ENCODE measurements at places on chromosomes 7 and 10.

DNA sequence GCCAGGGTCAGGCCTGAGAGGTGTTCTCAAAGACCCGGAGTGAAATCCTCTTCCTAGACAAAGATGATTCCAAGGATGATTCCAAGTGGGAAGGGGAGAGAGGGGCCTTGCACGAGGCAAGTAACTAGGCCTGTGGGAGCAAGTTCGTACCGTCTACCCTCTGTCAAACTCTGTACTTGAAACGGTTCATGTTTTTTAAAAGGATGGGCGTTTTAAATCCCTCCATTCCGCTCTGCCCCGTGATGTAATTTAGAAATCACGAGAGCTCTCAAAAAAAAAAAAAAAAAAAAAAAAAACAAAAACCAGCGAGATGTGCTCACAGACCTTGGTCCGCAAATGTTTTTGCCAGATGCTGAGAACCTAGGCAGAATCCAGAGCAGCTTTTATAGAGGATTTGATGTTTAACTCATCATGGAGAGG is 114.7 kb upstream of the CARD11 start:
- no peak for DNase-seq

DNA sequence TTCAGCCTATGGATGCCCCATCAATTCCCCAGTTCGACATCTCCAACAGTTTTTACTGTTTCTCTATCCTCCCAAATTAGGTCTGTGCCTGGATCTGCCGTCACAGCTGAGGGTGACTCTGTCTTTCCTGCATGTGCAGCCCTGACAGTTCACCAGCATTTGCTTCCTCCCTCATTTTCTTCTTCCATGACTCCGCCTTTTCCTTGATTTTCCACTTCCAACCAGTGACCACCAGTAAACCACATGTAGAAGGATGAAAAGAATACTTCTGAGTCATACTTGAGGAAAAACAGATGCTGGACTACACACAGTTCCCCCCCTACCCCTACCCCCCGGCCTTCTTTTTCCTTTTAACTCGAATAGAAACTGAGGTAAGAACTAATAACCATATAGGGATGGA is 311.8 kb upstream of the POM121L12 start:
- no peak for DNase-seq

- DNase-seq: peak; percentile 48
These were observed 92.4 kb upstream of the KLF6 start for GRCh38 chr10:3877211-3878000.

DNA sequence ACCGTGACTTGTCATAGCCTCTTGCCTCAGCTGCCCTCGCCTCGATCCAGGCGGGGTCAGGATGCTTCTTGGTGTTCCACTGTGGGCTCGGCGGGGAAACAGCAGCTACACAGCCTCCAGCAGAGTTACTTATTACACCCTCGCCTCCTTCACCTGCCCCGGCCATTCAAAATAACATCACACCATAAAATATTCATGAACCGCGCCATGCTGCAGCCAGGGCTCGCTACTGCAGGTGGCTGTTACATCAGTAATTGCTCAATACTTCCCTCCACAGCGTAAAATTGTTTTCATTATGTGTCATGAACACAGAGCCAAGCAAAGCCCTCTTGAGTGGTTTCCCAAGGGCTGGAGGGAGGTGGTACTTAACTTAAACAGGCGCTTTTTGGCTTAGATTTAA is 241.5 kb upstream of the SP8 start:
- DNase-seq: no peak

DNA sequence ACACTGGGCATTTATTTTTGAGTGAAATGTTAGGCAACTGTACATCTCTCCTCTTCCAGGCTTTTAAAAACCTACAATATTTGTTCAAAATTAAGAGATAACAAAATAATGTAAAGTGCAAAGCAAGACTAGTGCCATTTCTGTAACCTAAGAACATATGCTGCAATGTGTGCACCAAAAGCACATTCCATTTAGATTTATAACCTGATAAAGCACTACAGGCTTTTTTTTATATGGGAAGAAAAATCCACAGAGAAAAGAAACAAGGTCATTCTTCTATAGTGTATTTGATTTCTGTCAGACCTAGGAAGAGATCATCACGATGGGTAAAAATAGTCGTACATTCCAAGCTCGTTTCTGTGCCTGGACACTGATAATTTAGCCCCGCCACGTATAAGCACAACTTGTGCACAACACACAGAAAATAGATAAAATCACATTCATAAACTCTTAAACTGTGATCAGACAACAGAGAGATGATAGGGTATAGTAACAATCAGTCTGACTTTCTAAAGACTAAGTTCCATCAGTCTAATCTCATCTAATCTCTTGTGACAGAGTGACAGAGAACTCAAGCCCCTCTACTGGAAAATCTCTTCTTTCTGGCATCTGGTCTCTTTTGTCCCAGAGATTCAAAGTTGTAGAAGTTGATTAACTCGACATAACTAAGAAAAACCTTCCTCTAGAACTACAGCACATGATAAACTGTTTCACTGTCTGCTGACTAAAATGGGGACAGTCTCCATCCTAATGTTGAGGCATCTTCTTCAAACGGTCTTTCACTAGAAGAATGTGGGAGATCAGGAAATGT is 6.7 kb downstream of the LAMB1 start:
- DNase-seq: peak; percentile 79

DNA sequence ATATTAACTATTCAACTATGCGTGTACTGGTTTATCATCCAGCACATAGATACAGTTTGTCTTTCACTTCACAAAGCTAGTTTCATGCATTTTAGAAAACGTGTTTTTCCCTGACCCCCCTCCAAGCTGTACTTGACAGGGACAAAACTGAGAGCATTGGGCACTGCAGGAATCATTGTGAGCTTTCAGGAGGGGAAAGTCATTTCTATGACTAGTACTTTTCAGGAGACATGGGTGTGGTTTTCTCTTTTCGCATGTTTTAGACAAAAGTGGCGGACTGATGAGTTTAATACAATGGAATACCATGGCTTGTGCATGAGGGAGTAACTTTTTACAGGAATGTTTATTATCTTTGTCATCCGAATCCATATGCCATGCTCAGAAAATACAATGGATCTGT is 42.7 kb downstream of the NRG3 start:
- DNase-seq: no peak

DNA sequence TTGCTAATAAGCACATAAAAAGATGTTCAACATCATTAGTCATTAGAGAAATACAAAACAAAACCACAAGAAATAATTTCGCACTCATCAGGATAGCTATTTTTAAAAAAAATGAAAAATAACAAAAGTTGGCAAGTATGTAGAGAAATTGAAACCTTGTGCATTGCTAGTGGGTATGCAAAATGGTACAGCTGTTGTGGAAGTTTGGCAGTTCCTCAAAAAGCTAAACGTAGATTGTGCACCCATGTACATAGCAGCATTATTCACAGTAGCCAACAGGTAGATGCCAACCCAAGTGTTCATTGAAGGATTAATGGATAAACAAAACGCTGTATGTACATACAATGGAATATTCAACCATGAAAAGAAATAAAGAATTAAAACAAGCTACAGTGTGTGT is 35.3 kb upstream of the STARD3NL start:
- DNase-seq: no peak

DNA sequence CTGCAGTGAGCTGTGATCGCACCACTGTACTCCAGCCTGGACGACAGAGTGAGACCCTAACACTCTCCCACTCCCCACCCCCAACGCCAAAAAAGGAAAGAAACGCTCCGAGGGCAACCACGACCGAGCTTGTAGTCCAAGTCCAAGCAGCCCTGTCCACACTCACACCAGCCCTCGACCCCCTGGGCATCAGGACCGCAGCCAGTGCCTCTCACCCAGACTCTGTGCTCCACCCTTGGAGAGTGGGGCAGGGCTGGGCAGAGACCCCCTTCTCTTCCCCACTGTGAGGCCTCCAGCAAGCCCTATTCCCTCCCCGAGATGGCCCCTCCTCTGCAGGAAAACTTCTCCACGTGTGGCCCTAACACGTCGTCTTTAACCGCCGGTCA is 82.6 kb downstream of the FOXL3 start:
- no peak for DNase-seq

- no peak for DNase-seq
These were observed 91.9 kb downstream of the GPAM start for GRCh38 chr10:112091703-112092102.

GRCh38 chr10:119509909-119510451 is 32.5 kb downstream of the RGS10 start:
- no peak for DNase-seq

- DNase-seq: no peak
These were observed 341.6 kb upstream of the KCND2 start for GRCh38 chr7:119931230-119931824.

DNA sequence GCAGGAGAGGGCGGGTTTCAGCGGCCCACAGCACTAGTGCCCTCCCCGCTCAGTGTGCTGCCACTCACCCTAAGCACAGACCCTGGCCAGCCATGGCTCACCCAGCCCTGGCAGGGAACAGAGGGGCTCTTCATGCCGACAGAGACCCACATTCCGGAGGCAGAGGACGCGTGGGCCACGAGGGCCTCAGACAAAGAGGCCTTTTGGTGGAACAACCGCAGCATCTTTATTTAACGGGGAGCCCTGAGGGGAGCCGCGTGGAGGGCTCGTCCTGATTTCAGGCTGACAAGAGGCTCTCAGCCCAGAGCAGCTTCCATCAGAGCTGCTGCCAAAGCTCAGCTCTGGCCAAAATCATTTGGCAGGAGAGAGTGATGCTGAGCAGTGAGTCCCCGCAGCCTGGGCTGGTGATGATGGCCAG is 127.8 kb downstream of the SH3PXD2A start:
- DNase-seq: no peak

DNA sequence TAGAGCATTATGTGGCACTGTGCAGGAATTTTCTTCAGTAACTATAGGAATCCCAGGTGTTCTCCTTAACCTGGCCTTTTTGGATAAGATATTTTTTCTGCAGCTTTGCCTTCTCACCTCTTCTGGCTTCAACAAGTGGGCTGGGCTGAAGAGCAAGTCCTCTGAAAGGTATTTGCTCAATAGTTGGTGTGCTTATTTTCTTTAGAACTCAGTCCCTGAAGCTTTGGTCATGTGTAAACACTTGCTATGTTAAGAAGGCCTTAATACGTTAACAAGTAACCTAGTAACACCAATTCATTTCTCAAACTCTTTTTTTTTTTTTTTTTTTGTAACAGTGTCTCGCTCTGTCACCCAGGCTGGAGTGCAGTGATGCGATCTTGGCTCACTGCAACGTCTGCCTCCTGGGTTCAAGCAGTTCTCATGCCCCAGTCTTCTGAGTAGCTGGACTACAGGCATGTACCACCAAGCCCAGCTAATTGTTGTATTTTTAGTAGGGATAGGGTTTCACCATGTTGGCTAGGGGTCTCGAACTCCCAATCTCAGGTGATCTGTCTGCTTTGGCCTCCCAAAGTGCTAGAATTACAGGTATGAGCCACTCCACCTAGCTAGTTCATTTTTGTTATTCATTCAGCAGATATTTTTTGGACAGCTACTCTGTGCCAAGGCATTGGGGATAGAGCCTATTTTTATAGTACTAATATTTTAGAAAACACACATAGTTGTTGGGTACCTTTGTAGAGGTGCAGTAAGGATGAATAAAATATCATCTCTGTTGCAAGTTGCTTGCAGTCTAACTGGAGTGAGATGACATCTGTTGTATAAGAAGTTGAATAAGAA is 164.6 kb downstream of the SND1 start:
- DNase-seq: no peak

DNA sequence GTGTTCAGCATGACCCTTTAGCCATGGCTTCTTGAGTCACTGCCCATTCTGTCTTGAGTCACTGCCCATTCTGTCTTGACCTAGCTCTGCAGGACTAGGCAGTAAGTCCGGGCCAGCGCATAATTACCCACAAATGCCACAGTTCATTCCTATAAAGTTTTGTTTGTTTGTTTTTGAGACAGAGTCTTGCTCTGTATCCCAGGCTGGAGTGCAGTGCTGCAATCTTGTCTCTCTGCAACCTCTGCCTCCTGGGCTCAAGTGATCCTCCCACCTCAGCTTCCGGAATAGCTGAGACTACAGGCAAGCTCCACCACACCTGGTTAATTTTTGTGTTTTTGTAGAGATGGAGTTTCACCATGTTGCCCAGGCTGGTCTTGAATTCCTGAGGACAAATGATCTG is 32.7 kb upstream of the TARP start:
- DNase-seq: peak; percentile 65

- DNase-seq: no peak
These were observed 15.1 kb downstream of the VCL start for GRCh38 chr10:74013004-74013403.

All from ELR (cell line).